ENCODE measurements at places on chromosomes 5 and 9.

DNA sequence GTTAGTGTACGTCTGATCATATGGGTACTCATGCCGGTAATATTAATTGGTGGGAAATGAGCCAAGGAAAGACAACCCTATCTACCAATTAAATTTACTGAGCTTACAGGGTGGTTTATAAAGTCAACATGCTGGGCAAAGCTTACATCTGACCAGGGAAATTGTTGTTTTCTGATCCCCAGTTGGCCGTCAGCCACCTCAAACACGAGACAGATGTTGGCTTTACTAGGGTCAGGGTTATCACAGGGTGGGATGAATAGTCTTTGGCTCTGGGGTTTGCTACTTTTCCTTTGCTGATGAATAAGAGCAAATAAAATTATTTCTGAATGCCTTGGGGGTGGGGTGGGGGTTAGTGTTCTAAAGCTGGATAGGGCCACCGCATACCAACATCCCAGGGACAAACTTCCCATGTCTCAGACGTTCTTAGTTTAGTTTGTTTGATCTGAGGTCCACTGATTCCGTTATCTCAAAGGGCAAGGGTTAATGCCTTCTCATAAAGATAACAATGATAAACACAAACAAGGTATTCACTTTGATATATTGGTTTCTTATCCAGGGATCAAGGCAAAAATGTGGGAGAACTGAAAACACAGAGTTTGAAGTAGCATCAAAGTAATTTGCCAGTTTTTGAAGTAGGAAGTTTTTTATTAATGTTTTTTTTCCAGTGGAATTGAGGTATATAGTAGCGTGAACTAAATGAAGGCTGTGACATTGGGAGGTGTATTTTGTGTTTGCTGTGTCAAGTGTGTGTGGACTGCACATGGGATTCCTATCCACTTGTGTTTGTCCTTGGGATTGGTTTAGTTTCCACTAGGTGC, 109.1 kb upstream of the RPS23 start:
- no peak for DNase-seq

- DNase-seq = no peak
Observed at GRCh38 chr5:140054086-140054689, 11.1 kb upstream of the NRG2 start.

- no peak for DNase-seq
Observed at GRCh38 chr5:129361441-129362025, 98.6 kb upstream of the ADAMTS19 start.

- no peak for DNase-seq
Observed at GRCh38 chr5:137051161-137051560, 448.0 kb downstream of the SPOCK1 start.

GRCh38 chr5:180618829-180619562, 27.7 kb upstream of the SCGB3A1 start:
- no peak for DNase-seq

- no peak for DNase-seq
Observed at GRCh38 chr9:33914887-33915628, 98.1 kb downstream of the UBE2R2 start.

- peak; percentile 12 for DNase-seq
Observed at GRCh38 chr5:54651482-54652076, 134.0 kb downstream of the SNX18 start.

Measured in NCI-H1436 treated with DMSO at 0.1 percent for 48 hours (cell line).